ENCODE measurements at places on chromosomes 3 and 15.

DNA sequence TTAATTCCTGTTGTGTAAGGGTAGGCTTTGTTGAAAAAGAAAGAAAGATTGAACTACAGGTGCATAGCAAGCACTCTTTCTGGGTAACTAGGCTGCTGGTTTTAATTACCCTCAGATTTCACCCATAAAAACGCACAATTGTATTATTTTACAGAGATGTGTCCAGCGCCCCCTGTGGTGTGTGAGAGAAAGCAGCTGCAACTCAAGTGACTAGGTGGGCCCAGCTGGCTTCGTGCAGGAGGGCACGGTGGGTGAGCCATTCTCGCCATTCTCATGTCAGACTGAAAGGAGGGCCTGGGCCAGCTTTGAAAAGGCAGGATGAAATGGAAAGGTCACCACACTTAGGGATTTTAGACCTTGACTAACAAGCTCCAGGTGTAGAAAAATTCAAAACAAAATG is 122.6 kb downstream of the LRIG1 start:
- peak; percentile 52 for DNase-seq

DNA sequence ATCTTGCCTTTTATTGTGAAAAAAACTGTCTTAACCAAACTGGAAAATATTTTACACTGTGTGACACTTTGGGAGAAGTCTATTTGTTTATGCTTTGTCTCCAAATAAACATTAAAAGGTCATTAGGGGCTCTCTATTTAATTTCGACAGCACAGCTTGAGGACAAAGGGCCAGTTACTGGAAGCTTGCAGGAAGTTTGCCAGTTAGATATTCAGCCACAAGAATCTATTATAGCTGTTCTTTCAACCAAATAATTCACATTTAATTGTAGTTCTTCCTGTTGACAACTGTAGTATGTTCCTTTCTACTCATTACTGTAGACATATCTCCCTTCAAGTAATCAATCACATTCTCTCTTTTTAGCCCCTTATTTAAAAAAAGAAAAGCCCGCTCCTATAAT is 6.1 kb downstream of the CP start:
- no peak for DNase-seq

GRCh38 chr15:70528270-70528706 is 235.1 kb downstream of the UACA start:
- no peak for DNase-seq

GRCh38 chr3:105323274-105323599 is 43.5 kb upstream of the ALCAM start:
- no peak for DNase-seq

DNA sequence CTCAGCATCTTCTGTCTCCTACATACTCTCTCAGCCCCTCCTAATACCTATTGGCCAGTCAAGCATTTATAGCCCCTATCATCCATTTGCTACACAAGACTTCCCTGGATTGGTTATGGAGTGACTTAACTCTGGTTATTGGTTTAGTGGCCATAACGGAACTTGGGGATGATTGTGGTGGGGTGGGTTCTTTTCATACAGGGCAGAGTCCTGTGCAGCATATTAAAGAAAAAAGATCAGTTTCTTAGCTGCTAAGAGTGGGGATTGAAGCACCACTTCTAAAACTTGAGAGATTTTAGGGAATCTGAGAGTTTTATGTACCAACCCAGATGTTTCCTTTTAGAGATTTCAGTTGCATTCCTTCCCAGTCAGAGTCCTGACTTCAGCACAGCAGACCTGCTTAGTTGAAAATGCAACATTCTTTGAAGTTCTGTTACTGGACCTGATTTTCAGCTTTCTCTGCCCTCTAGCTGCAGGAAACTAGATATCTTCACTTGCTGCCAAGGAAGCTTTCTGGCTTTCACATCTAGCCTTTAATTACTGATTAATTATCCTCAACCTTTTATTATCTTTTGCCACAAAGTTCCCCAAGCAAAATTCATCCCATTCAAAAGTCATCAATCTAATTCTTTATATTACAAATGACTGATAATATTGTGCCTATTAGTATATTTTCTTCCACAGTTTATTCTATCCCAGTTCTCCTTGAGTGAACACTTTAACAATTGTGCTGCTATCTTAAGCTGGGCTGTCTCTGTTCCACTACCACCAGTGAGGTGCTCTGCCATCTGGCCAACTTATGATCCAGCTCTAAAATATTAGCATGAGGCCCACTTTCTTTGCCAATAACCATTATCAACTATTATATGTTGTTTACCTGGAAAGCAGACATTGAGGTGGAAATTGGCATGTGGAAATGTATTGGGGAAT is 906.0 kb upstream of the ALCAM start:
- DNase-seq, result no peak

DNA sequence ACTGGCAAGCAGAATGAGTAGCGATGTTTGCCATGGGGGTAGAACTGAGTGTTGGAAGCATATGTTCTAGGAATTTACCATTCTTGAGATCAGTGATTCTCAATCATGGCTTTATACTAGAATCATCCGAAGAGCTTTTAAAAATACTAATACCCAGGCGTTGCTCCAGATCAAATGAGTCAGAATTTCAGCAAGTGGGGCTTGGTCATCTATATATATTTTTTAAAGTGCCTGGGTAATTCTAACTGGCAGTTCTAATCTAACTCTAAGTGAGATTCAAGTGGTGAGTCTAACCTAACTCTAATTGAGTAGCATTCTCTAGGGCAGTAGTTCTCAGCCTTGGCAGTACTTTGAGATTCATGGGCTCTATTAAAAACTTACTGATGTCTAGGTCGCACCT is 20.8 kb downstream of the TM4SF1 start:
- DNase-seq, result no peak

DNA sequence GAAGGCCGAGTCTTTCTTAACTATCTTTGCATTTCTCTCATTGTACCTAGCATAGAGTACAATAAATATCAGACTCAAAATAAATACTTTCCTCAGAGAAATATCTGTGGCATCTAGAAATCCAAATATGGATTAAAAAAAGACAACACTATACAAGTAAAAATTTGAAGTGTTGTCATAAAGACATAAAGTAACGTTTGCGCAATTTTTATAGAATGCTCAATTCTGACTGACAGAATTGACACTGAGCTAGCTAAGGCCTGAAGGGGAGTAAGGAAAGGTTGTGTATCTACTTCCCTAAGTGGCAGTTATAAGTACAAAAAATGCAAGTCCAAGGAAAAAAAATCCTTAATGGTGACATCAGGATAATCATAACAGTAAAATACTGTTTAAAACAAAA is 1.1 kb downstream of the SEC11A start:
- no peak for DNase-seq

- DNase-seq, result no peak
Observed at GRCh38 chr3:22122567-22122966, 371.6 kb upstream of the ZNF385D start.

- DNase-seq, result no peak
Observed at GRCh38 chr15:66808181-66808824, 106.3 kb downstream of the SMAD6 start.

- no peak for DNase-seq
Observed at GRCh38 chr15:60212536-60212935, 185.2 kb downstream of the ANXA2 start.

- DNase-seq, result no peak
Observed at GRCh38 chr15:33242669-33243191, 48.2 kb upstream of the FMN1 start.

GRCh38 chr15:74709011-74709410 is 13.2 kb upstream of the EDC3 start:
- DNase-seq, result no peak

DNA sequence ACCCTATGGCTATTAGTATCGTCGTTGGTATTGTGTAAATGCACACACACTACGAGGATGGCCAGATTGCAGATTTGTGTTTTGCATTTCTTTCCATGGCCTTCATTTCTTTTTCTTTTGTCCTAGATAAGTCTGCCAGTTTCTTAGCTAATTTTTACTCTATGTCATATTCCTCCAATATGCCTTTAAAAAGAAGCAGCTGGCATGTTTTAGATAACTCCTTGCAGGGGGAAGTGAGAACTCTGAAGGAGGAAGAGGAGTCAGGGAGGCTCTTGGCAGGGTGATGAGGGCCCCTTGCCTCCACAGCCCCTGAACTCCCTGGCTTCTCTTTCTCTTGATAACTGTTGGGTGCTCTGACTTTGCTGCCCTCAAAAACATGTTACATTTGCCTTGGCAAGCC is 244.0 kb downstream of the GABRG3 start:
- no peak for DNase-seq

All from 8988T (cell line).